Tongue (tissue), 3 donors: ENCODE measurements at places on chromosomes 1 and 21. TPM values are rescaled to one million over a fixed set of nuclear protein-coding genes. Genes with fewer than 3 reads are reported as not detected.
A peak's percentile ranks its signal among the peaks of the same experiment; 100 is the strongest.

Gene GPA33
- 0.41 TPM for total RNA-seq

Gene ASTN1
- total RNA-seq, result 5.0 TPM

Gene LRRC8C
- total RNA-seq, result 12.1 TPM

Gene OR2L3
- total RNA-seq, result 0.10 TPM

Gene WNT3A
- total RNA-seq, result 1.6 TPM

Gene LRRC42
- 8.0 TPM for total RNA-seq

Gene NR0B2
- not detected for total RNA-seq

Gene CAMSAP2
- 53.6 TPM for total RNA-seq

Gene PLA2G2D
- total RNA-seq, result not detected

Gene PLCH2
- total RNA-seq, result 11.8 TPM

Gene HFM1
- total RNA-seq, result 3.9 TPM

DNA sequence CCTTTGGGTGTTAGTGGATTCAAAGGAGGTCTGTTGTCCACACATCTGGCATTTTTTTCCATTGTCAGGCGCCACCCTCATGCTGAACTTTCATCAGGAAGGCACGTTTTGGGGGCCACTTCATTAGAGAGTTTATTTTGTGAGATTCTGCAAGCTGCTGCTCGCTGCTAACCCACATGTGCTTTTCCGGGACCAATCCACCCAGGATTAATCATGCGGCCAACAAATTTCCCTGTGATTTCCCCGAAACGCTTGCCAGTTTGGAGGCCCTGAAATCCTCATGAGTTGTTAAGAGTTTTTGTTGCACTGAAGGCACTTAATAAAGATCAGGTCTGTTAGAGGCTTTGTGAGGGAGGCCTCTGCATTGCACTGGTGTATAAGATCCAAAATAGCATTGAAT is 2.4 kb downstream of the PDPN start:
- no peak for DNase-seq

DNA sequence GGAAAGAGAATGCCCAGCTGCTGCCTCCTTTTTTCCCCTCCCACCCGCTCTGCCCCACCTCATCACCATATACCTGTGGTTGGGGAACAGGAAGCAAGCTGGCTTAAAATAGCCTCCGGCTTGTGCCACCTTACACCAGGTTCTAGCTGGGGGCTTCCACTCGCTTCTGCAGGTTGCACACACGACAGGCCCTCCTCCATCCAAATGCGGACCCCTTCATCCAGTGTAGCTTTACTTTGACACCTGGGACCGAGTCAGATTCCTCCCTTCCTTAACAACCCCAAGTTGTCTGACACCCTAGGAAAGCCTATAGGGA is 14.6 kb downstream of the BLACAT1 start:
- no peak for DNase-seq

GRCh38 chr1:172704420-172705210 is 45.7 kb downstream of the FASLG start:
- DNase-seq, result no peak

DNA sequence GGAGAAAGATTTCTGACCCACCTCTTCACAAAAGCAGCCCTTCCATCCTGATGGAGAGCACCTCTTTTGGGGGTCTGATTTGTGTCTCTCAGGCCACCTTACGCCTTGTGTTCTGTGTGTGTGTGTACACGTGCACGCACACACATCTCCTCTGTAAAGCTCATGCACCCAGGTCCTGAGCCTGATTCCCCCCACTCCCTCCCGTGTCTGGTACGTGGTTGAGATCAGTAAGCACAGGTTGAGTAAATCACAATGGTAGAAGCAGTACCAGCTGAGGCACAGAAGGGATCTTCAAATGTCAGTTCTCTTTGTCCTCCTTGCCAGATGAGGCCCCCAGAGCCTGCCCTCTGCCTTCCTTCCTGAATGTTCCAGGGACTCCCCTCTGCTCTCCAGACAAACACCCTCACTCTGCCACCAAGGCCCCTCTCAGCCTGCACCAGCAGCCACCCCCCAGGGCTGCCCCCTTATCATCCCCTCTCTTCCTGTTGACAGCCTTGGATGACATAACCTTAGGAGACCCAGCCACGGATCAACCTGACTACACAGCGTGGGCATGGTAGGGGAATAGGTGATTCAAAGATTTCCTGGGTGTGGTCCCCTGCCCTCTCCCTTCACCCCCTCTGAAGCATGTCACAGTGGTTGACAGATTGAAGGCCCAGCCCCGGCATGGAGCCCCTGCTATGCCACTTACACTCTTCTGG is 112.8 kb downstream of the HIVEP3 start:
- no peak for DNase-seq

GRCh38 chr1:200035956-200036618 is 8.6 kb downstream of the NR5A2 start:
- DNase-seq, result no peak

DNA sequence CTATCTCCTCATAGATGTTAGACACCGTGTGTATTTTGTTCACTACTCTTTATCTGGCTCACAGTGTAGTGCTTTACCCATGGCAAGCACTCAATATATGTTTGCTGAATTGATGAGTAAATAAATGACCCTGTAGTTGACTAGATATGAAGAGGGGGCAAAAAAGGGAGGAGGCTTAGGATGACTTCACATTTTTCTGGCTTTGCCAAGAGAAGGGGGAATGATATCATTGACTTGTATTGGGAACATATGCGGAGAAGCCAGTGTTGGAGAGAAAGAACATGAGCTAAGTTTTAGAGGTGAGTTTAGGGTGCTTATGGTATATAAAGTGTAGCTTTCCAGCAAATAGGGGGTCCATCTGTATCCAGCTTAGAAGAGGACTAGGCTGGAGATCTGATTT is 145.5 kb downstream of the TENT5C start:
- no peak for DNase-seq

DNA sequence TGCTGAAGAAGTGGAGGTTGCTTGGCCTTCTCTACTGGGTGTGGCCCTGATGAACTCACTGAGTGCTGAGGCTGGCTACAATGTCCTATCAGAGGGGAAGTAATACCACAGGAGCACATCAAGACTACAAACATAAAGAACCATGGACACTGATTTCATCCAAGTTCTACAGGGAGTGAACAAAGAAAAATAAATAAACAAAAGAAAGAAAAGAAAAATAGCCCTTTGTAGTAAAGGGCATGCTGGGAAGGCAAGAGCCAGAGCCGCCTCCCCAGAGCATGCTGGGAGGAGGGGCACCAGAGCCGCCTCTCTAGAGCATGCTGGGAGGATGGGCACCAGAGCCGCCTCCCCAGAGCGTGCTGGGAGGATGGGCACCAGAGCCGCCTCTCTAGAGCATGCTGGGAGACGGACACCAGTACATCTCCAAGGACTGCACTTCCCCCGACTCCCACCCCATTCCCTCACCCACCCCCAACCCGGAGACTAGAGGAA is 65.9 kb downstream of the LAMC2 start:
- DNase-seq, result no peak

DNA sequence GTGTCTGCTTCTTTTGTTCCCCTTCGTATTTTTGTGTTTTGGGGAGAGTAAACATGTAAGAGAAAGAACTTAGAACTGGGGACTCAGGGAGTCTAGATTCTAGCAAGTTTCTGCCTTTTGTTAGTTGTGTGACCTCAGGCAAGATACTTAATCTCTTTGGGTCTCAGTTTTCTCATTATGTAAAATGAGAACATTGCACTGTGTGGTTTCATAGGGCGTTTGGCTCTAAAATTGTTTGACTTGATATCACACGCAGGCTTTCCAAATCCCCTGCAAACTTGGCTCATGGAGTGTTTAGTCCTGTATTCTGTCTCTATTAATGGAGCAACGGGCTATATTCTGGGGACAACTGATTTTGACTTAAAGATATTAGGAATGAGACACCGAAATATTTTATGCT is 57.7 kb downstream of the NTNG1 start:
- peak; percentile 21 for DNase-seq

- DNase-seq, result no peak
Observed at GRCh38 chr1:52179073-52179472, 37.2 kb downstream of the ZFYVE9 start.

DNA sequence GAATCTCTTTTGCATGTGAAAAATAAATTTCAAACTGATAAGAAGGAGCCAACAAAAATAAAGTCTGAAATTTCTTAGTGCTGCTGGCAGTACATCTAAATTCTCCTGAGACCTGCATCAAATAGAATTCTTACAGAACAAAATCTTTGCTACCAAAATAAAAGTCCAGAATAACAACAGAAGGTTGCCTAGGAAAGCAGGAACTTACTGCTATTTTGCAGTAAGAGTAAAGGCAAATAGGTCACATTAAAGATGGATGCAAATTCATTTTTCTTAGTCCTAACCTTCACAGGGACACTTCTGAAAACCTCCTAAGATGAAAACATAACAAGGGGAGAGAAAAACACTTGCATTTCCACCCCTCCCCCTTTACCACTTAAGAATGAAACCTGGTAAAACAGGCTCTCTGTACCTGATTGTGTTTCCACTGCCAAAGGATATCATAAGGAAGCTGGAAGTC is 59.0 kb downstream of the RUSC1 start:
- peak; percentile 60 for DNase-seq

GRCh38 chr1:3373175-3373574 is 81.3 kb upstream of the ARHGEF16 start:
- no peak for DNase-seq

GRCh38 chr1:61204528-61204927 is 122.2 kb downstream of the NFIA start:
- no peak for DNase-seq

GRCh38 chr1:111512132-111512889 is 8.9 kb upstream of the ADORA3 start:
- DNase-seq, result no peak

DNA sequence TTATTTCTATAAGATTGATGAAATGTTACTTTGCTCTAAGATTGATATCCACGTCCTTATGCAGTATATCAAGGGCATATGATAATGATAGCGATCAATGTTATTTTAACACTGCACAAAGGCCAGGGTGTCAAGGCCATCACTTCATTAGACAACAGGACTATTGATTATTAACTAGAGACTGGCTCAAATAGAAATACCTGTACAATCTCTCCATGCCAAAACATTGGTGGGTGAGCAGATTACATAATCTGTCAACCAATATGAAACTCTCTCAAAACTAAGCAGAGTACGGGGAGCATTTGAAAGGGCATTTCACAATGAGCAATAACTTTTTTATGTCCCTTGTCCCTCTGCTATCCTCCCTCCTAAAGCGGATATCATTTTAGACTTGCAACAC is 566.5 kb upstream of the PKN2 start:
- no peak for DNase-seq
